Activated T-cell treated with anti-CD3 and anti-CD28 coated beads for 1 hour (primary cell): ENCODE measurements at places on chromosomes 2 and 18.

DNA sequence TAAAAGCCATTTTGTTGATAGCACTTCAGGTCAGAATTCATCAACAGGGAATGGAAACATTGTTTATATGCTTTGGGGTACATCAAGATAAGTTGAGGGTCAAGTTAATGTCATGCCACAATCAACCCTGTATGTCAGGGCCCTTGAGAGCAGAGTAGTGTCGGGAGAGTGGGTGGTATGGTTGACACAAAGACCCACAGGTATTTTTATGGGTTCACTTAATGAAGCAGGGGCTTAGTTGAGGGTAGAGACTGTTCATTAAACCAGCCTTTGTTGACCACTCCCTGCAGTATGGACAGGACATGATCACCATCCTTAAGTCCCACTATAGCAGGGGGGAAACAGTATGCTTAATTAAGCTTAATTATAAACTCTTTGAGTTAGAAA, 5.7 kb downstream of the RPL37A start:
- no peak for DNase-seq

DNA sequence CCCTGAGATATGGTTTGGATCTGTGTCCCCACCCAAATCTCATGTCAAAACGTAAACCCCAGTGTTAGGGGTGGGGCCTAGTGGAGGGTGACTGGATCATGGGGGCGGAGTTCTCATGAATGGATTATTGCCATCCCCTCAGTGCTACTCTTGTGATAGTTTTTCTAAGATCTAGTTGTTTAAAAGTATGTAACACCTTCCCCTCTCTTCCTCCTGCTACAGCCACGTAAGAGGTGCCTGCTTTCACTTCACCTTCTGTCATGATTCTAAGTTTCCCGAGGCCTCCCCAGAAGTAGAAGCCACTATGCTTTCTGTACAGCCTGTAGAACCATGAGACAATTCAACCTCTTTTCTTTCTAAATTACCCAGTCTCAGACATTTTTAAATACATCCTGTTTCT, 16.9 kb downstream of the PUM2 start:
- no peak for DNase-seq

- DNase-seq, result no peak
Observed at GRCh38 chr2:103788951-103789350, 1027.1 kb downstream of the TMEM182 start.

DNA sequence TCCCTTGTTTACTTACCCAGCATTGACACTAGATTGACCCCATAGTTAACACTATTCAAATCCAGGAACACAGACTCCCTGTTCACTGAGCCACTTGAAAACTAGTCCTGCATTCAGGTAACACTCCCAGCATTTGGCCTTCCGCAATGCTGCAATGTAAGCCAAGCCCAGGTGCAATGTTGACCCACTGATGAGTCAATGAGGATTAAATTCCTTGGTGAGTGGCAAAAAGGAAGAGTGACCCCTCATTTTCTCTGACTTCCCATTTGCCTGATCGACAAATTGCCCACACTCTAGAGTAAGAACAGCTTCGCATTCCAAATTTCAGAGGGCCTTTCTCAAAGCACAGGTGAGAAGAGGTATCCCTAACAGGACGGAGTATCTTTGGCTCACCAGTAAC, 251.9 kb downstream of the FBXO15 start:
- DNase-seq, result no peak

- no peak for DNase-seq
Observed at GRCh38 chr2:188577231-188577630, 285.6 kb downstream of the GULP1 start.

- no peak for DNase-seq
Observed at GRCh38 chr18:5478261-5478660, 65.5 kb downstream of the EPB41L3 start.

- no peak for DNase-seq
Observed at GRCh38 chr2:120613742-120614571, 121.7 kb upstream of the GLI2 start.

DNA sequence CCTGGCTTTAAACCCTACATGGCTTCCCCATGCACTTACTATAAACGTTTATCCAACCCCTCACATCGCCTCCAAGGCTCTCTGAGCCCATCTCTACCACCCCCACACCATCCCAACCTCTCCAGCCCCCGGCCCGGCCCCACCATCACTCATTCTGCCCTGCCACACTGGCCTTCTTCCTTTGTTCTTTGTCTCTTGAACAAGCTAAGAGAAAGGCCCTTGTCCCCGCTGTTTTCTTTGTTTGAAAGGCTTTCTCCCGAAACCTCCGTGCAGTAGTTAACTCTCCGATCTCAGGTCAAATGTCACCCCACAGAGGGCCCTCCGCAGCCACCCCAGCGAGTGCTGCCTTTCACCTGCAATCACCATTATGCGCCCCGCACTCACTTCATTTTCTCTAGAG, 100.4 kb downstream of the AFF3 start:
- DNase-seq, result no peak

DNA sequence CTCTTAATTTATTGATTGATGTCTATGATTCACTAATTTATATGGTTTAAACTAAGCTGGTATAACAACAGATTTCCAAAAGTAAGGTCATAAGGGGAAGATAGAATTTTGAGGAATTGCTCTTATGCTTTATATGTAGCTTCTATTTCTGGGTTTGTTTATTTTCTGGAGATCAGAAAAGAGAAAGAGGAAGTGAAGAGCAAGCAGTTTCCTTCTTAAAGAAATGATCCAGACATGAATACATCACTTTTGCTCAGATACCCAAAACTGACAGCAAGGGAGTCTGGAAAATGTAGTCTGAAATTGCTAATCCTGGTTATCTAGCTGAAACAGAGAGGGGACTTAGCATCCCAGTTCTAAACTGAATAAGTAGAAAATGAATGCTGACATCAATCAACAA, 912.5 kb upstream of the CRIM1 start:
- DNase-seq, result no peak

GRCh38 chr18:31056296-31056695, 13.8 kb upstream of the DSC3 start:
- DNase-seq, result no peak
